ENCODE measurements at places on chromosomes 12 and 14.

DNA sequence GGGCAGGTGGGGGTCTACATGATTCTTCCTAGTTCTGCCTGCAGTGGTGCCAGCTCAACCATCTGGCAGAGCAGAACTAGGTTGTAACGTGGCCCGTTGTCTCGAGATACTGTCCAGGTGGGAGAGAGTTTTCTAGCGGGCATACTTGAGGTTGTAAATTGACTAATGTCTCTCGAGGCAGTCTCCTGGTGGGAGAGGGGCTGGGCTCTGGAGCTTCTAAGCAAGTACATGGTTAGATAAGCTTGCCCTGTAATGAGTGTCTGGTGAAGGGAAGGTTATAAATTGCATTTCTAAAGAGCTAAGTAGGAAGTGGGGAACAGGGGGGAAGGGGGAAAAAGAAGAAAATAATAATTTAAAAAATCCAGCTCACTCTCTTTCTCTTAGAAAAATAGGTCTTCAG lies 18.1 kb downstream of the BDKRB1 start:
- DNase-seq: no peak

- peak; percentile 25 for DNase-seq
Measured at GRCh38 chr12:6145564-6145963, 21.1 kb upstream of the VWF start.

- DNase-seq: no peak
Measured at GRCh38 chr12:117820216-117820907, 148.4 kb downstream of the KSR2 start.

- DNase-seq: no peak
Measured at GRCh38 chr14:63773504-63773903, 45.6 kb upstream of the SGPP1 start.

- peak; percentile 38 for DNase-seq
Measured at GRCh38 chr12:88957358-88957757, 377.1 kb upstream of the KITLG start.

DNA sequence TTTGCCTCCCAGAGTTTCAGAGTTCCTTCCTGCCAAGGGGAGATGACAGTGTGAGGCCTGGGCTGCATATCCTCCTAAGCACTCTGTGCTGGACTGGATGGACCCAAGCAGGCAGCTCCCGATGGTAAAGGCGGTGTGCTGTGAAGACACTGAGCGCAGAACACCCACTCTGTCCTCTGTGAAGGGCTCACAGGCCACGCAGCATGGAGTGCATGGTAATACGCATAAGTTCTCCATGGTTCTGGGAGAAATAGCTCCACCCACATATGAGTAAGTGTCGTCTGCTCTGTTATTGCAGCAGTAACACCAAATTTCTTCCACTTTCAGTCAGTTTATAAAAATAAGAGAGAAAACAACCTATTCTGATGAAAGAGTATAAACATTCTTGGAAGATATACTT lies 55.8 kb downstream of the TMEM30B start:
- no peak for DNase-seq

DNA sequence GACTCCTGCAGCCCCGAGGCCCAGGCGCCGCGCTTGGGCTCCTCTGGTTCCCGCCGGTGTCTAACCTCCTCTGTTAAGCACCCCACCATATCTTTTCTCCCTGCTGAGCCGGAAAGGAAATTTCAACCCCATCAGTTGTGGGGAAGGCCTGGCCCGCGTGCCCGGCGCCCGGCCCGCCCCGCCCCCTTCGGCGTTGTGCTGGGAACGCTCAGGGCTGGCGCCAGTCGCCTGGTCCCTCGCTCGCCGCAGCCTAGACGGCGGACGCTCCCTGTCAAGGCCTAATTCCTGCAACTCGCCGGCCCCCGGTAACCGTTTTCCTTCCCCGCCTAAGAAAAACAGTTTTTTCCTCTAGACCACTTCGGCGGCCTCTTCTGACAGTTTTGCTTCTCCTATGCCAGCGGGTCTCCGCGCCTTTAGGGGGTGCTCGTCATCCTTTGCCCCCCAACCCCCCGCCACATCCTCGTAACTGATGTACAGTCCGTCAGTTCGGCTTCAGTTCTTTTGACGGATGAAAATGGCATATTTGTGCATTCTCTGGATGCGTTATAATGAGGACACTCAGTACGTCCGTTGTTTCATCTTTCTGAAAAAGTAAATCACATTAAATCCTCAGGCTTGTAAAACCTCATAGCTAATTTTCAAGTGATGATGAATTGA lies 506 bp upstream of the NAP1L1 start:
- DNase-seq: no peak

DNA sequence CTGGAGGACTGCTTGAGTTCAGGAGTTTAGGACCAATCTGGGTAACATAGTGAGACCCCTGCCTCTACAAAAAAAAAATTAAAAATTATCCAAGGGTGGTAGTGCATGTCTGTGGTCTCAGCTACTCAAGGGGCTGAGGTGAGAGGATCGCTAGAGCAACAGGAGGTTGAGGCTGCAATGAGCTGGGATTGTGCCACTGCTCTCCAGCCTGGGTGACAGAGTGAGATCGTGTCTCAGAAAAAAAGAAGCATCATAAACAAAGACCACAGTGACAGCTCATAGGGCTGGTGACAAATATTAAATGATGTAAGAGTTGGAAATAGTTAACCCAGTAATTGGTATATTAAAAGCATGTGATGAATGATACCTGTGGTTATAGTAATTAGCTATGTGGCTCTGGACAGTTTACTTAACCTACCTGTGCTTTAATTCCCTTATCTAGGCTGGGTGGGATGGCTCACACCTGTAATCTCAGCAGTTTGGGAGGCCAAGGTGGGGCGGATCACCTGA lies 68.0 kb downstream of the GSC start:
- no peak for DNase-seq

DNA sequence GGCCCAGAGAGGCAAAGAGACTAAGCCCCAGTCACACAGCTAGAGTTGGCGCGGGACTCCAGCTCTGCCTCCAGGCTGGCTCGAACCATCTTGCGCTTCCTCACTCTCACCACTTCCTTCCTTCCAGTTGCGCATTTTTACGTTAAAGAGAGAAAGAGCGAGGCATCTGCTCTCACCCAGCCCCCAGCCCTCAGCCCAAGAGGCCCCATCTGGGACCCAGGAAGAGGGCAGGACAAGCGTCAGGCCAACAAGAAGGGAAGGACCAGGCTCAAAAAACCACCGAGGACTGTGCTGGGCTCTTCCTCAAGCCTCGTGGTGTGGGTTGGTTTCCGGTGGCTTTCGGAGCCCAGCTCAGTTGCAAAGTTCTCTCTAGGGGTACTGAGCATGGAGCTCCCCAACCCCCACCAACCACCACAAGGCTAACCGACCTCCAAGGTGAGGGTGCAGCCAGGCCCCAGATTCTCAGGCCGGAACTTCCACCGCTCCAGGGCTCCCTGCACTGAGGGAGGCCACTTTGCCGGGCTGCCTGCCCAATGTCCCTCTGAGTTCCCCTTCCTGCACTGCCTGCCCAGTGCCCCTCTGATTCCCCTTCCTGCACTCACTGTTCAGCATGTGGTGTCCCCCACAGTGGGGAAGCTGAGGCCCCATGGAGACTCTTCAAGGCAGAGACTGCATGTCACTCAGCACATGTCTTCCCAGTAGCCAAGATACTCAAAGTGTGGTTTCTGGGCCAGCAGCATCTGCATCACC lies 35.9 kb downstream of the TESC start:
- DNase-seq: no peak
